ENCODE measurements at places on chromosomes 3 and 15. TPM values are rescaled to one million over a fixed set of nuclear protein-coding genes. Genes with fewer than 3 reads are reported as not detected.

MGA gene
- total RNA-seq: 73.8 TPM

GRCh38 chr3:196989721-196990262 lies 21.2 kb upstream of the PIGZ start:
- no peak overlapping the region for H3K4me3 ChIP-seq
- H3K27ac ChIP-seq: no peak overlapping the region
- no peaks in the 10 kb centered on the region for H3K27me3 ChIP-seq
- no peaks in the 10 kb centered on the region for H3K36me3 ChIP-seq

DNA sequence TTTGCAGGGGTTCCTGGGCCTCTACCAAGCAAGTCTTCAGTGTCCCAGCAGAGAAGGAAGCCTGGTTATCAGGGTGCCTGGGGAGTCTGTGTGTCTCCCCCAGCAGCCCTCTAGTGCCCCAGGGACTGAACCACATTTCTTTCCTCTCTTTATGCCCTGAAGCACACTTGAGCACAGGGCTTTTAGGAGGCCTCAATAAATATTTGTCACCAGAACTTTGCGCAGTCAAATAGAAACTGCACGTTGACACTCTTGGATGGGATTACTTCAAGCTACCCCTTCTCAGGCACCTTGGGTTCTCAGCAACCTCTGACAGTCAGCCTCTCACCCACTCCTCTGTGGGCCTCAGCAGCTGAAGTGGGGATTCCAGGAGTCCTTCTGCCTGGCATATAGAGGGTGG lies 226.6 kb upstream of the HES1 start:
- no peak for DNase-seq
- no peaks in the 10 kb centered on the region for H3K27me3 ChIP-seq
- no peak overlapping the region for H3K4me3 ChIP-seq
- H3K27ac ChIP-seq: no peak overlapping the region

FBLN2 gene
- not detected for total RNA-seq

All from naive thymus-derived CD4-positive, alpha-beta T cell (primary cell).